ENCODE measurements at places on chromosomes 6 and 20.

DNA sequence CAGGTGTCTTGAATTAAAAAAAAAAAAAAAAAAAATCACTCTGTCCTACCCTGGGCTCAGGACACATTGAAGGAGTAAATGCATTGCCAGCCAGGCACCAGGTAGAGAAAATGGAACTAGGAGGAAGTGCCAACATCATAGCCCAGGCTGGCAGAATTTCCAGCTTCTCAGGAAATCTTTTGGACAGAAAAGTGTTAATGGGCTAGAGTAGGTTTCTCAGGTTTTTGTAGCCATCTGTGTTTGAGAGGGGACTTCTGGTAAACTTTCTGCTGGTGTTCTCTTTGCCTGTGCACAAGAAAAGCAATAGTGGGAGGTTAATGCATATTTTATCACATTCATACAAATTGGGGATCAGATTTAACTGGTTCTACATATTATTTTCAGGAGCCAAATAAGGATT lies 678.3 kb upstream of the NRSN1 start:
- no peak for DNase-seq

- DNase-seq, result no peak
Measured at GRCh38 chr6:166244353-166245045, 63.7 kb downstream of the PRR18 start.

DNA sequence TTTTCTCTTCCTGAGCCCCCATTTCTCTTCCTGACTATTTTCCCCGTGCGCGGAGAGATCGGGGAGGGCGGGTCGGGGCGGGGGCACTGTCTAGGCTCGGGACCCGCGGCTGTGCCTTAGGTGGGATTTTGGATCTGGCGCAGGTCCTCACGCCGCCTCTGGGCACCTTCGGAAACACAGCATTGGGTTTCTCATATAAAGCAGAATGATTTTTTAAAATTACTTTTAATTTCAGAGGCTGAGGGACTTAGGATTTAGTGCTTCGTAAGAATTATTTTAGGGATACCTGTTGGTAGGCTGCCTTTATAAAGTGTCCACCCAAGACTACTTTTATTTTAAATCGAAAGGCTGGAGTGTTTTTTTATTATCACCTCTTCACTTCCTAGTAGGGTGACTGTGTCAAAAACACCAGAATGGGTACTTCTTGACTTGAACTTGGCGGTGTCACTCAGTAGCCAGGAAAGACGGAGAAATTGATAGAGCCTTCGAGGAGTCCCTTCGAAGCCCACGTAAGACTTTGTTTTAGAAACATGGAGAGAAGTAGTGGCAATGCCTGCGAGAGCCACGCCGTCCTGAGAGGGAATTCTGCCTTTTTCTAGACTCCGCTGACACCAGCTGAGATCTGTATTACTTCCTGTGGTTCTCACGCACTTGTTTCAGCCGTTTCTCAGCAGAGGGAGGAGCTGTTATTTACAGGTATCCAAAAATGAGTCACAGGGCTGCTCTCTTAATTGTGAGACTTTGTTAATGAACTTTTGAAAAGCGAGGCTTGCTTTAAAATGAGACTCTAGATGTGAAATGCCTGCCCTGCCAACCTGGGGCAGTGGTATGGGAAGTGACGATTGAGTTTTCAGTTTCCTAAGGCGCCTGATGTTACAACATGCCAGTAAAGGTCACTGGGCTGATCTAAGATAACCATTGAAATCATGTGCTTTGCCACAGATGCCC lies 667 bp downstream of the STX11 start:
- peak; percentile 17 for DNase-seq

DNA sequence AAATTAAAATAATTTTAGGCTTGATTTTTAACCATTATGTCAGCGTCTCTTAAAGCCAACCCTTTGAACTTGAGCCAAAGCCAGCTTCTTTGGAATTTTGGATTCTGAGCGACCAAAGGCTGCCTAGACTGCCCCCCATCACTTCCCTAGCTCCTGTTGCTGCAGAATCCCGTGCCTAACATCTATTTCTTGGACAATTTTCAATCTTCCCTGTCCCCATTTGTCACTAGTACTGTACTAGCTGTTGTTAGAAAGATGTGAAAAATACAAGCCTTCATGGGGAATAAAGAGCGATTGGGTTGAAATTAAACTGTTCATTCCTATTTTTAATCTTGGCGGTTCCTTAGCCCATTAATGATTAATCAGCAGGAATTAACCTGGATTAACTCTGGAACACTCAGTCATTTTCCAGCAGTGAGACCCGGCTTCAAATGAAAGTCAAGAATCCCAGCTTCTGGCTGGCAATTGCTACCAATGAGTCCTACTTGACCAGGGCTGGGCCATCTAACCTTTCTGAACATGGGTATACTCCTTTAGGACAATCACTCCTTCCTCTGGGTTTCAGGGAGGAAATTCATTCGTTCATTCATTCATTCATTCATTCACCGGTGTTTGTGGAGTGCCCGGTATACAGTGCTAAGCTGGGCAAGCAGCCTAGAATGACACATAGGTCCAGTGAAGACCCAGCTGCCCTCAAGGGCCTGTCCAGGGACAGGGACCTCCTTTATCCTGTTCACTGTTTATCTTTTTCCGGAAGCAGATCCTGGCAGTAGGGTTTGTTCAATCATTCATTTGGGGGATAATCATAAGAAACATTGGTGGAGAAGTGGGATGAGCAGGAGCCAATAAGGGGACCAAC lies 1.4 kb upstream of the RRBP1 start:
- DNase-seq, result no peak

DNA sequence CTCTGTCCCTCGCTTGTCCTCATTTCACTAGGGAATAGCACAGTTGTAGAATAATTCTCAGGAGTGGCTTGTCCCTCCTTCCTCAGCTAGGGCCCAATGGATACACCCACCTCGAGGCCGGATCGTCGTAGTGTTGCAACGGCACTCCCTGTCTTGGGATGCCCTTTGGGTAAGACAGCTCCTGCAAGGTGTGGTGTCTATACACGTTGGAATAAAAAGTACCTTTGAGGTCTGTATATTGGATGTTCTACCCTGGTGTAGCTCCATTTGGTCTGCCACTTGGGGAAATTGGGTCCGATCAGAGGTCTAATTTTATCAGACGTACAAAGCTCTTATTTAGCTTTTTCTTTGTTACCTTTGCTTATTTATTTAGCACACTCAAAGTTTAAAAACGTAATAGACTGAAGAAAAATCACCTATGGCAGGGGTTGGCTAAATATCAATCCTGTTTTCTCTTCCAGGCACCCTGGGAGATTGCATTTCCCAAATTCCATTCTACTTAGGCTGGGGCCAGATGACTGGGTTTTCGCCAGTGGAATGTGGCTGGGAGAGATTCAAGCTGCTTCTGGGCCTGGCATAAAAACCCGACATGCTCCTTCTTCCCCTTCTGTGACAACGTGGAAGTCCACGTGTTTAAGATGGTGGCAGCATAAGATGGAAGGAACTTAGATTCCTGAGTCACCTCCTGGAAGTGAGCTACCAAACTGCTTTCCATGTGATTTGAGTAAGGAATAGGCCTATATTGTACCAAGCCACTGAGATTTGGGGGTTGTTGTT lies 82.3 kb upstream of the CD83 start:
- peak; percentile 97 for DNase-seq

DNA sequence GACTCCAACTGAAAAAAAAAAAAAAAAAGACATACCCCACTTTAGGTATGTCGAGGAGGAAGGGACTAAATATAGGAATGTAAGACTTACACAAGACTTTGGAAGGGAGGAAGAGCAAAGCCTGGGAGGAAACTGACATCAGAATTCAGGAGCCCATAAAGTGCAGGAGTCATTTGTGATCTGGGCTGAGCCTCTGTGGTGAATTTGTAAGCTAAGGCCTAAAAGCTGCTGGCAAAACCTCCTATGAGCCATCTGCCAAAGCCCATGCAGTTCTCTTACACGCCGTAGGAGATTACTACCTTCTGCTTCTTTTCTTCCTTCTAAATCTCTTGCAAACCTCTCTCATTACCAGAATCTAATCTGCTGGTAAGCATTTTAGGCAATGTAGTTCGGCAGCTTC lies 52.0 kb upstream of the THEMIS start:
- DNase-seq, result no peak

GRCh38 chr6:126526547-126526946 lies 186.6 kb downstream of the CENPW start:
- no peak for DNase-seq

DNA sequence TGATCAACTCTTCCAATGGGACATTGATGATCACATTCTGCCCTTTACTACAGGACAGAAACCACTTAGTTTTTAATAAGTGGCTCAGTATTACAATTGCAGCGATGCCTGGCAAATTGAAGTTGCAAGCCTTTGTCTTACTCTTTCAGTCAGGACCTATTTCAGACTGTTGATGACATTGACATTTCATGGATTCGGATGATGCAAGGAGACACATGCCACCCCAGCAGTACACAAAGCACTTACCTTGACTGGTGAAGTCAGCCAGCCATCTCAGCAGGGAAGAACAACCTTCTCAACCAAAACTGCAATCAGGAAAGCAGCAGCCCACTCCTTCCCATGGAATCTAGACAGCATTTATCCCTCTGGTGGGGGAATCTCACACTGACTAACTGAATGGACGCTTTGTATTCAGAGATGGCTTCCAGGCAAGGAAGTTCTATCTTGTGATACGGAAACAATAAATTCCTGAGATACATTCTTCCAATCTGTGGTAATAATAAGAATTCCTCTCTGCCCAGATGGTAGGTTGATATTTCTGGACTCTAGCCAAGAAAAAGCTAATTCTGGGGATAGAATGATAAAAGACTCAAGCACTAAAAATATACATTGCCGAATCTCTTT lies 24.8 kb downstream of the NFYA start:
- peak; percentile 85 for DNase-seq

GRCh38 chr20:38770970-38771369 lies 22.7 kb downstream of the ACTR5 start:
- DNase-seq, result no peak

All from fibroblast of skin of scalp (primary cell).